ENCODE measurements at places on chromosomes 5 and 9. TPM values are rescaled to one million over a fixed set of nuclear protein-coding genes. Genes with fewer than 3 reads are reported as not detected.

The KIF20A gene
- 0.47 TPM for total RNA-seq

DNA sequence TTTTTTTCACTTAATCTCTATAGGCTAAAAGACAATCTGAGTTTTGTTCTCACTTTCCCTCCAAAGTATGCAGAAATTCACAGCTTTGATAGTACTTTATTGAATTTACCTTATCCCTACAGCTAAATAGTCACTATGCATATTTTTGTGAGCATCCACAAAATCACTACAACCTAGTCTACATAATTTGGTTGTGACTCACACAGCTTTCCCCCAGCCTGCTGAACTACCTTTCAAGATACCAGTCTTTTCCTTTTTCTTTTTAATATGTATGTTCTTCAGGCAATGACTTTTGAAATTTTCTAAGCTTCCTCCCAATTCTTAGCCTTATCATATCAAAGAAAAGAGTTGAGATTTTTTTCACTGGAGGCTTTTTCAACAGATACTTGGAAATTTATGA is 347.3 kb upstream of the CDH6 start:
- H3K36me3 ChIP-seq = no peaks in the 10 kb centered on the region
- no peaks in the 10 kb centered on the region for H3K4me1 ChIP-seq
- no peaks in the 10 kb centered on the region for H3K27me3 ChIP-seq

DNA sequence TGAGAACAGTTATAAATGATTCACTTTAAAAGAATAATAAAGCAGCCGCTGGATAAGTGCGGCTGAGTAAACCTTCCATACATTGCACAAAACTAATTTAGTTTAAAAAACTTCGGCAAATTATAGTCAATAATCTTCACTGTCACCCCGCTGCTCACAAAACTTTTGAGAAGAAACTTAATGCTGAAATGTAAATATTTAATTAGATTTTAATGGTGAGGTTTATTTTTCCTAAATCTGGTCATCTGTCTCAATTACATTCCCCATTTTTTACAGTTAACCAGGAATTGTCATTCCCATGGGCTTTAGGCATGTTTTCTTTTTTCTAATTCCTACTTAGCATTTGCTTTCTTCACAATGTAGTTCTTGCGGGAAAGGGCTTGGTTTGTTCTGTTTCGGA is 169.8 kb downstream of the CAAP1 start:
- no peak for DNase-seq
- no peak overlapping the region for H3K4me3 ChIP-seq
- no peaks in the 10 kb centered on the region for H3K36me3 ChIP-seq
- no peaks in the 10 kb centered on the region for H3K27me3 ChIP-seq

The PCDHA6 gene
- total RNA-seq = not detected

DNA sequence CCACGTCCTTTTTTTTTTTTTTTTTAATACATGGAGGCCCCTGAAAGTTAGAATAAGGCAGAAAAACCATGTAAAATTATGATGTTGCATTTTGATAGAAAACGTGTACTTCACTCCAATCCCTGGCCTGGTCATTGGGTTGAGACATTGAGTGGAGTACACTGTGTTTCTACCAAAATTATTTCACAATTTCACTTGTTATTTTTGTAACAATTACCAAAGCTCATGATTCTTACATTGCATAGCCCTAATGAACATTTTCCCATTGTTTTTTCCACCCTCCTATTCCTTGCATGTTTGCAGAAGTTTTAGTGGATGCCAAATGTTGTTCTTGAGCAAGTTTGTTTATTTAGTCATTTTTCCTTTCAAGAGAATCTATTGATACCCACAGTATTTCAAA is 21.9 kb downstream of the MAMDC2 start:
- DNase-seq = no peak
- H3K4me1 ChIP-seq = peaks cover 7% of the 10 kb centered on the region
- no peaks in the 10 kb centered on the region for H3K36me3 ChIP-seq
- no peak overlapping the region for H3K27ac ChIP-seq

DNA sequence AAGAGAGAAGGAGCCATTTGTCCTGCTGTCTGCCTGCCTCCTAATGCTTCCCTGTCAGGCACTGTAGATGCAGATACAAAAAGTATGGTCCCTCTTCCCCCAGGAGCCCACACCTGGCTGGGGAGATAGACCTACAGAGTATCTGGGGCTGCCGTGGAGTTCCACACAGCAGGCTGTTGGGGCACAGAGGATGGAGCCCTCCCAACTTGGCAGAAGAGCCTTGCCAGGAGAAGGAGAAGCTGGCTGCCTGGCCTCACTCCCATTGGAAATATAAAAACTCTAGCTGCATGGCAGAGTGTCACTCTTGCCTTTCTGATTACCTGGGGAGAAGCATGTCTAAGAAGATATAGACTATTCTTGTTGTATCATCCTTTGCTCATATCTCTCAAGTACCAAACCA is 160.4 kb downstream of the FSTL4 start:
- H3K4me3 ChIP-seq = no peak overlapping the region
- H3K4me1 ChIP-seq = no peaks in the 10 kb centered on the region
- peaks cover 4% of the 10 kb centered on the region for H3K27me3 ChIP-seq
- DNase-seq = no peak
- no peak overlapping the region for H3K27ac ChIP-seq
- H3K36me3 ChIP-seq = no peaks in the 10 kb centered on the region

- no peak for DNase-seq
- no peak overlapping the region for H3K4me3 ChIP-seq
- peaks cover 7% of the 10 kb centered on the region for H3K4me1 ChIP-seq
- no peak overlapping the region for H3K27ac ChIP-seq
Measured at GRCh38 chr9:38315085-38315595, 77.4 kb upstream of the ALDH1B1 start.

The ACER2 gene
- total RNA-seq = 5.5 TPM

The PRUNE2 gene
- total RNA-seq = 0.12 TPM

DNA sequence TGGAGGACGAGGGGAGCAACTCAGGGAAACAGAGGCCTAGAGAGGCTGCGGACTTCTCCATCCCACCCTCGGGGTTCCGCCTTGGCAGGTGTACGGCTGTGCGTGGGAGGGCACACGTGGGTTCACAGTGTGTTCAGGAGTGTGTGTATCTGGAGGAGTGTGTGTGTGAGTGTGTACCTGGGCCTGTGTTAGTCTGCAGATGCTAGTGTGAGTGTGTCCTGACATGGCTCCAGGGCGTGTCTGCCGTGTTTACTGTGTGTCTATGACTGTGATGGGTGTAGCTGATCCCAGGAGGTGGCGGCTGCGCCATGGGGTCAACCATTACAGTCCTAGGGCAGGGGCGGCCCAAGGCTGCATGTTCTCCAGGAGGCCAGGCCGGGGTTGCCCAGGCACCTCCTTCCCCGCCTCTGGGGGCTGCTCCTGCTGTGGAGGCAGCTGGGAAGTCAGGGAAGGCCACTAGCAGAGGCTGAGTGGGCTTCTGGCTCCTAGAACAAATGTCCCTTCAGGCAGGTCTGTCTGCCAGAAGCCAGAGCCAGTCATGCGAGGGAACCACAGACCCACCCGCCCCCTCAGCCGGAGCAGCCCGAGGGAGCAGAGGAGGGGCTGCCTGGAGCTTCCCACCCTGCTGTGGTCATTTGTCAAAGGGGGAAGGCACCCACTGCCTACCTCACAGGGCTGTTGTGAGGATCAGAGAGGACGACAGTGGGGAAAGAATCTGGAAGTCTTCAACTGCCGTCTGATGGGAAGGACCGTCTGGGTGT is 21.4 kb downstream of the CRB2 start:
- H3K4me1 ChIP-seq = no peaks in the 10 kb centered on the region
- H3K27ac ChIP-seq = no peak overlapping the region

The TIMD4 gene
- total RNA-seq = not detected

The PCDHGC5 gene
- total RNA-seq = 0.46 TPM

- no peaks in the 10 kb centered on the region for H3K27me3 ChIP-seq
- H3K36me3 ChIP-seq = no peaks in the 10 kb centered on the region
- no peak overlapping the region for H3K27ac ChIP-seq
- H3K4me1 ChIP-seq = no peaks in the 10 kb centered on the region
- no peak for DNase-seq
Measured at GRCh38 chr9:82148426-82148810, 159.8 kb downstream of the SPATA31D1 start.

DNA sequence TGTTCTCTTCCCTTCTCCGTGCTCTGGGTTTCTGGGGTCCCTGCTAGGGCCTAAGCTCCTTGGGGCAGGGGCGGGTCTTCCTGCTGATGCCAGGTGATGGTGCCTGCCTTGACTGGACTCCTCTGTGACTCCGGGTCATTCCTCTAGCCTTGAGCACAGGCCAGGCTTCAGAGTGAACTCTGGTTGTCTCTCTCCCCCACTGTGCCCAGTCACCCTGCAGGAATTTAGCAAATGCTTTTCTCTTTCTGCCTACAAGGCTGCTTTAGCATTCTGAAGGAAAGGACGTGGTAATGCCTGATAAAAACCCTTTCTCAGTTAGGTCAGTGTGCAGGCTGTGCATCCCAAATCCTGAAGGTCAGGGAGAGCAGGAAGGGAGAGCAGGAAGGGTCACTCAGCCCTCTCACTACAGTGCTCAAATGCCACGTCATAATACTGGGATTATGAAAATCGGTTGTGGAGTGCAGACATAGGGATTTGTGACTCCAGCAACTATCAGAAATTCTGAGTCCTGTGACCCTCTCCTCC is 2.7 kb downstream of the CXCL14 start:
- H3K27me3 ChIP-seq = peaks cover 36% of the 10 kb centered on the region
- H3K36me3 ChIP-seq = no peaks in the 10 kb centered on the region
- H3K27ac ChIP-seq = no peak overlapping the region
- DNase-seq = no peak

- H3K4me1 ChIP-seq = peaks cover 62% of the 10 kb centered on the region
- no peaks in the 10 kb centered on the region for H3K36me3 ChIP-seq
- H3K27me3 ChIP-seq = no peaks in the 10 kb centered on the region
- DNase-seq = no peak
Measured at GRCh38 chr5:56683281-56683680, 132.1 kb upstream of the MAP3K1 start.

The SQSTM1 gene
- total RNA-seq = 451 TPM

DNA sequence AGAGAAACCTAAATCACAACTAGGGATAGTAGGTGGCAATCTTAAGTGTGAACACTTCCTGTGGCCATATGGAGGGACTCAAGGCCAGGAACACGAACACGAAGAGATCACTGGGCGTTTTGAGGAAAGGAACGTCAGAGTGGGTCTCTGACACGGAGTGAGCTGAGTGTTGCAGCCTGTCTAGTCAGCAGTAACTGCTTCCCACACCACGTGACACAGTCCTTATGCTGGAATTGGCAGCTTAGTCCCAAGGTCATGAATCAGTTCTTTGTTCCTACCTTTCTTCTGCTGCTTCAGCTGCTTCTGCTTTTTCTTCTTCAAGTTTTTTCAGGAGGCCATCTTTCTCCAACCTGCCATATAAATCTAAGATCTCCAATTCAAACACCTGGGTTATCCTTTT is 18.2 kb downstream of the SPACA9 start:
- peaks cover 5% of the 10 kb centered on the region for H3K36me3 ChIP-seq
- H3K4me3 ChIP-seq = no peak overlapping the region
- H3K4me1 ChIP-seq = peaks cover 5% of the 10 kb centered on the region
- no peak for DNase-seq
- no peak overlapping the region for H3K27ac ChIP-seq

- H3K4me3 ChIP-seq = no peak overlapping the region
- no peaks in the 10 kb centered on the region for H3K27me3 ChIP-seq
- DNase-seq = no peak
- no peaks in the 10 kb centered on the region for H3K36me3 ChIP-seq
Measured at GRCh38 chr9:129560881-129561306, 60.0 kb downstream of the C9orf50 start.

DNA sequence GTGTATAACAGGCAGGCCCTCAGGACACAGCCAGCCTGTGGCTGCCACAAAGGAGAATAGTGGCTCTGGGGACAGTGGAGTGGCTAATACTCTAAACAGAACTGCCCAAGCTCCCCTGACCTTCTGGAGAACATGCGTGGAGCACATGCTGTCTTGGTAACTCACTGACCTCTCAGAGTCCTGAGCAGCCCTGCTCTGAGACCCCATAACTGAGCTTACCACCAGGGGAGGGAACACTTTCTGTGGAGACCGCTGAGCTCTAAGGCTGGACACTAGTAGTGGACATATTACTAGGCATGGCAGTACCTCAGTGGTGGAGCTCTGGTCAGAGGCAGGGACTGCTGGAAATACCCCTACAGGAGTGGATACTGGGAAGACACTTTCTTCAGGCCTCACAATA is 60.2 kb upstream of the SPTLC1 start:
- no peaks in the 10 kb centered on the region for H3K27me3 ChIP-seq
- H3K4me3 ChIP-seq = no peak overlapping the region
- no peaks in the 10 kb centered on the region for H3K4me1 ChIP-seq
- H3K36me3 ChIP-seq = no peaks in the 10 kb centered on the region
- no peak for DNase-seq
